Muscle of leg (tissue), 16 donors: ENCODE measurements at places on chromosomes 2 and 18.
A peak's percentile ranks its signal among the peaks of the same experiment; 100 is the strongest.

DNA sequence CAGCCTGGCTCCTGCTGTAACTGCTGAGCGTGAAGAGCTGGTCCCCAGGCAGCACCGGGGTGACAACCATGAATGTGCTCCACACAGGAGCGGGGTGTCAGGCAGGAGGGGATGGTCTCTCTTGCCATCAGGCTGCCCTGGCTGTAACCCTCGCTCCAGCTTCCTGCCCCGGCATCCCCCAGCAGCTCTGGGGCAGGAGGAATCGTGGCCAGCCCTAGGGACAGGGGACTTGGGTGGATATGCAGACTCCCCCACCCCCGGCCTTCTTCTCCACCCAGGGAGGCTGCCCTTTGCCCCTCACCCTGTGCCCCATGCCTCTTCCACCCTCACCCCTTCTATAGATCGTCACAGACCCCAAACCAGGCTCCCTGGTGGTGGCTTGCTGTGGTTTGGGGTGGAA is 69.4 kb upstream of the SMAD7 start:
- DNase-seq = no peak

DNA sequence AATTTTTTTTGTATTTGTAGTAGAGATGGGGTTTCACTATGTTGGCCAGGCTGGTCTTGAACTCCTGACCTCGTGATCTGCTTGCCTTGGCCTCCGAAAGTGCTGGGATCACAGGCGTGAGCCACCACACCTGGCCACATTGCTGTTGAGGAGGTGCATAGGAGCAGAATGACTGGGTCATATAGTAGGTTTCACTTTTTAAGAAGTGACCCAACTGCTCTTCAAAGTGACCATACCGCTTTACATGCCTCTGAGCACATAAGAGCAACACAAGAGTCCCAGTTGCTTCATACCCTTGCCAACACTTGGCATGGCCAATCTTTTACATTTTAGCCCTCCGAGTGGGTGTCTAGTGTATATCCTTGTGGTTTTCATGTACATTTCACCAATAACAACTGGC is 28.9 kb downstream of the RRM2 start:
- DNase-seq = no peak

GRCh38 chr2:185796758-185797157 is 58.2 kb downstream of the FSIP2 start:
- DNase-seq = no peak

DNA sequence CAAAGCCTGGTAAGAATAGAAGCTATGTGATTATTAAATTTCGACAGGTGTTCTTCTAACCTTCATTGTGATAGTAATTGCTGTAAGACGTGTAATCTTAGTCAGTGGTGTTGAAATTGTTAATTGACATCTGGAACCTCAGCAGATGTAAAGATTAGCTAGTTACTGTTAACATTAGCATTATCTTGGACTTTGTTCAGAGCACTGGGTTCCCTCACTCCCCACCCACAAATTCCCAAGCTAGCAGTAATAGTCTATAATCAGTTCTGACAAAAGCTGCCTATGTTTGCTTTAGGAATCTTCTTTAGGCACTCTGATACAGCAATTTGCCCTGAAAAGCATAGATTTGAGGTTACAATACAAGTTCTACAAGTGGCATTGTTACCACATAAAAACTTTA is 233.7 kb downstream of the EN1 start:
- no peak for DNase-seq

DNA sequence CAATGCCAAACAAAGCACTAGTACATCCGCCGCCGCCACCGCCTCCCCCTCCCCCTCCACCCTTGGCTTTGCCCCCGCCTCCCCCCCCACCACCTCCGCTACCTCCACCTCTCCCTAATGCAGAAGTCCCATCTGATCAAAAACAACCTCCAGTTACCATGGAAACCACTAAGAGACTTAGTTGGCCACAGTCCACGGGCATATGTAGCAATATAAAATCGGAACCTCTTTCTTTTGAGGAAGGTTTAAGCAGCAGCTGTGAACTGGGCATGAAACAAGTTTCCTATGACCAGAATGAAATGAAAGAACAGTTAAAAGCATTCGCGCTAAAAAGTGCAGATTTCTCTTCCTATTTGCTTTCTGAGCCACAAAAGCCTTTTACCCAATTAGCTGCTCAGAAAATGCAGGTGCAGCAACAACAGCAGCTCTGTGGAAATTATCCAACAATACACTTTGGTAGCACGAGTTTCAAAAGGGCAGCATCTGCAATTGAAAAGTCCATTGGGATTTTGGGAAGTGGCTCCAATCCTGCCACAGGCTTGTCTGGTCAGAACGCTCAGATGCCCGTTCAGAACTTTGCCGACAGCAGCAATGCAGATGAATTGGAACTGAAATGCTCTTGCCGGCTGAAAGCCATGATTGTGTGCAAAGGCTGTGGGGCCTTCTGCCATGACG is 168.0 kb downstream of the ASXL3 start:
- DNase-seq = no peak

DNA sequence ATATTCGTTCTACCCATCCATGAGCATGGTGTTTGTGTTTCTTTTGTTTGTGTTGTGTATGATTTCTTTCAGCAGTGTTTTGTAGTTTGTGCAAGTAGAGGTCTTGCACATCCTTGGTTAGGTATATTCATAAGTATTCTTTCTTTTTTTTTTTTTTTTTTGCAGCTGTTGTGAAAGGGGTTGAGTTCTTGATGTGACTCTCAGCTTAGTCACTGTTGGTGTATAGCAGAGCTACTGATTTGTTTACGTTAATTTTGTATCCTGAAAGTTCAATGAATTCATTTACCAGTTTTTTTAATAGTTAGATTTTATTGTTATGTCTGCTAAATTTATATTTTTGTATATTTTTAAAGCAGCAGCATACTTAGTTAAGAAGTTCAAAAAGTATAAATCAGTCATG is 834.4 kb upstream of the NRXN1 start:
- DNase-seq = no peak

DNA sequence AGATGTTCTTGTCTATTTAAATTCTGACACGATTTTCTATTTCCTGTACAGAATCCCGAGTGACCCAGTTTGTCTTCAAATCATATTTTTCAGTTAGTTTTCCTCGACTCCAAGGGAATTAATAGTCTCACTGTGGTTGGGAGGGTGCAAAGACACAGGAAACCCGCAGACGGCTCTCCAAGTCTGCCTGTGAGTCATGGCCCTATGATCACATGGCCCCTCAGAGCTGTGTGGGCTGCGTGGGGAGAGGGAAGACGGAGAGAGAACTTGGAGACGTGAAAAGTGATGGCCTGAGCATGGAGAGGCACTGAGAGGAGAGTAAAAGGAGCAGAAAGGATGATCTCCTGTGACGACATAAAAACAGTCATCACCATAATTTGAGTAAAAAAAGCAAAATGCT is 989.9 kb downstream of the DCDC2C start:
- DNase-seq = peak; percentile 40
